ENCODE measurements at places on chromosomes 1 and 21.
A peak's percentile ranks its signal among the peaks of the same experiment; 100 is the strongest.

- no peak for DNase-seq
Measured at GRCh38 chr1:14403961-14404645, 194.4 kb upstream of the KAZN start.

- no peak for DNase-seq
Measured at GRCh38 chr1:190658907-190659306, 181.2 kb upstream of the BRINP3 start.

GRCh38 chr1:245650441-245650960, 495.7 kb downstream of the KIF26B start:
- no peak for DNase-seq

GRCh38 chr1:62210960-62211359, 16.3 kb downstream of the L1TD1 start:
- no peak for DNase-seq

DNA sequence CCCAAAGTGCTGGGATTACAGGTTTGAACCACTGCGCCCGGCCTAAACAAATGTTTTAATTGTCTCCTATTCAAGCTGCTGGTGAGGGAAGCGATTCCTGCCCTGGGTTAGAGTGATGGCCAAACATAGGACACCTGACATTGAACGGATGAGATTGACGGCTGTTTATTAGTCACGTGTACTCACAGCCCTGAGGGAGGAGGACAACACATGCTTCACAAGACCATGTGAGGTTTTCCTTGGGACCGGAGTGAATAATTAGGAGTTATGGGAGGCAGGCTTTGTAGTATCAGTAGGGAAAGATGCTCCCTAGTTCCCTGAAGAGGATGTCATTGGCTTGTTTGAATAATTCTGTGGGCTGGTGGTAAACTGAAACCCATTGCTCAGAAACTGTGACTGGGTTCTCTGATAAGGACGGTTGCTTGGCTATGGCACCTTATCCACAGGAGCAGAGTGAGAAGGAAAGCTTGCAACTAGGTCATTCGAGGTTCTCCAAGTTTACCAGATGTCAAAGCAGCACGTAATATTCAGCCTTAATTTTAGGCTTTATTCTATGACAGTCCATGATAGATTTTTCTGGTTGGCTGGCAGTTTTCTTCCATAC, 245.8 kb downstream of the PLA2G4A start:
- DNase-seq: no peak

DNA sequence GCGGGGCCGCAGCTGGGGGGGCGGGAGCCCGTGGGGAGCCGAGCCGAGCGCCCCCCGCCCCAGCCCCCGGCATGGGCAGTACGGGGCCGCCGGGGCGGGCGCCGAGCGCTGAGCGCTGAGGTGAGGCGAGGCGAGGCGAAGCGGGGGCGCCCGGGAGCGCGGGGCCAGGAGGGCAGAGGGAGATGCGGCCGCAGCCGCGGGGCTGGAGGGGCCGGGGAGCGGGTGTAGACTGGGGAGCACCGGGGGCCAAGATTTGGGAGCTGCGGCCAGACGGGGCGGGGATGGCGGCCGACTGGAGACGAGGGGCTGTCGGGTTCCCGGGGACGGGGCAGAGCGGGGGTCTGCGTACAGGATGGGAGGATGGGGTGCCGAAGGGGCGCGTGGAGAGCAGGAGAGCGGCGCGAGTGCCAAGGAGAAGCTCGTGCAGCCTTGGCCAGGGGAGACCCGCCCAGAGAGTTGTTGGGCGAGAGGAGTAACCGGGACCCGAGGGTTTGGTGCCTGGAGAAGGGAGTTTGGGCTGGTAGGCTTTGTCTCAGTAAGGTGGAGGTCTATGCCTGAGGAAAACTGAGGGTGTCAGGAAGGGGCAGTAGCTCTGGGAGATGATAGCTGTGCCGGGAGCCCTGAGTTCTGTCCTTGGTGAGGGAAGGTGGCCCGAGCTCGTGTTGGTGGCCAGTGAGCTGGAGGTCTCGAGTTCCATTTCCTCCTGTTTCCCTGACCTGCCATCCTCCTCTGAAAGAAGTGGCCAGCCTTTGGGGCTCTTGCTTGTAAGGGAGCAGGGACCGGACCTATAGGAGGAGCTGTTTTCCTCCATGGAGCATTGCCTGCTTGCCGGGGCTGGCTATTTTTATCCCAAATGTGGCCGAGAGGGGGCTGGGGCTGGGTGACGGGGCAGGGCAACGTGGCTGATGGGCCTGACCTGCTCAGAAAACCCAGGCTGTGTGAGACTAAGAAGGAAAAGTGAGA, 539 bp downstream of the ATP8B2 start:
- peak; percentile 77 for DNase-seq

DNA sequence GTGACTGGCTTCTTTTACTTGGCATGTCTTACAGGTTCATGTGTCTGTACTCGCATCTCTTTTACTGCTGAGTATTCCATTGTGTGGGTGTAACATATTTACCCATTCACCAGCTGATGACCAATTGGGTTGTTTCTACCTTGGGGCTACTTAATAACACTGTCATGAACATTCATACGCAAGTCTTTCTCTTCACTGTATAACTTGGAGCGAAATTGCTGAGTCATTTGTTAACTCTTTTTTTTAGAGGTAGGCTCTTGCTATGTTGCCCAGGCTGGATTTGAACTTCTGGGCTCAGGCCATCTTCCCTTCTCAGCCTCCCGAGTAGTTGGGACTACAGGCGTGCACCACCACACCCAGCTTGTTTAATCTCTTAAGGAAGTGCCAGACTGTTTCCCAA, 6.5 kb downstream of the PYCR2 start:
- no peak for DNase-seq

- DNase-seq: no peak
Measured at GRCh38 chr21:28893687-28894086, 99.0 kb downstream of the LTN1 start.

DNA sequence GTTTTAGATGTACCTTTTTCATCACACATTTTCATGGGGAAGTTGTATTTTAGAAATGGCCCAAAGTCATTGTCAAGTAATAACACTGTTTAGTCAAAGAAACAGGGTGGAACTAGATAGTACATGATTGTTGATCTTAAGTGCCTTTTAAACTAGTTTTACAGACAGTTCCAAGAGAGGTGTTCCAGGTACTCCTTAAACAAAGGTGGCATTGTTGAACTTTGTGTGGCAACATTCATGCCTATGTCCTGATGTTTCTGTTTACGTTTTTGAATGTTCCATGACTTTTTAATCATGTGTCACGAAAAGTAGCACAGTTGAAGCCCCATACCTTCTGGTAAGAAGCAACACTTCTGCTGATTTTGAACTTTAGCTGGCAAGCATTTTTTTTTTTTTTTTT, 9.1 kb upstream of the SH3D21 start:
- DNase-seq: no peak

DNA sequence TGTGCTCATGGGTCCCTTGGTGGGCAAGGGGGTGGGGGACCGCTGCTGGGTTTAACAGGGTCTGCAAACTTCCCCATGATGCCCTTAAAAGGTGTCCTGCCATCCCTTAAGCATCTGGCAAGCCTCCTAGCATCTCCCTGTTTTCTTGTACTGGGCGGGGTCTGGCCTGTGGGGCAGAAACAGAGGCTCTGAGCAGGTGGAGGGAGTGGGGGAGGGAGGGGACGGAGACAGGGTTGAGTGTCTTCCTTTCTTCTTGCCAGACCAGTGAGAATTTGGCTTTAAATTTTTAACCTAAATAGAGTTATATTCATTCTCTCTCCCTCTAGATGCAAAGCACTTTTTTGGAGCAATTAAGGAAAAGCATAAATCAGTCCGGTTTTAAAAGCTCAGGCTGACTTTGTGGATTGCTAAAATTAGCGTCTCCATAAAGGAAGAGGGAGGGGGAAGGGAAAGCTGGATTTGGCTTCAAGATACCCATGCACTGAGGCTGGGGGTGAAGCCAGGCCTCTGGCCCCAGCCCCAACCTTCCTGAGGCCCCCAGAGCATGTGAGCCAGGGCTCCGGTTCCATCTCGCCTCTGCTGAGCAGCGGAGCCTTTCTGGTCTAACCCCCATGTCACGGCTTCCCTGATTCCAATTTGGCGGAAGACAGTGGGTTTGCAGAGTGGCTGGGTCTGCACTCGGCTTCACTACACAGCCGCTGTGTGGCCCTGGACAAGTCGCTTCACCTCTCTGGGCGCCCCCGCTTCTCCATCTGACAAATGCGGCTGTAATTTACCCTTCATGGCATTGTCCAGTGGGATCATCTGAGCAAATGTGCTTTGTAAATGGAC, 25.3 kb downstream of the IGSF21 start:
- DNase-seq: no peak

GRCh38 chr1:3405491-3405890, 49.0 kb upstream of the ARHGEF16 start:
- no peak for DNase-seq

GRCh38 chr21:17786071-17786850, 32.9 kb downstream of the C21orf91 start:
- DNase-seq: no peak

DNA sequence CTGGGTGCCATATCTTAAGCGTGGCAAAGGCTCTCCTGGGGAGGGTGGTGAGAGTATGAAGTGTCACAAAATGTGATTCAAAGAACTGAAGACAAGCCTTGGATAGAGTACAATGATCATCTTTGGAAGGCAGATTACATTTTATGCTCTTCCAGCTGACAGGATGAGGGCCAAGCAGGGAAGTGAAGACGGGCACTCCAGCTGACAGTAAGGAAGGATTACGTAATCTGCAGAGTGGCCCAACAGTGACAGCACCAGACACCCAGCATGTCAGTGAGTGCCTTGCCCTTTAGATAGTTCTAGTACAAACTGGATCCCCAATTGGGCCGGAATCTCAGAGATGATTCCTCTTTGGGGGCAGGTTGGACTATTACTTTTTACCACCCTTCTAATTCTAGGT, 52.7 kb downstream of the UBE2T start:
- DNase-seq: no peak

DNA sequence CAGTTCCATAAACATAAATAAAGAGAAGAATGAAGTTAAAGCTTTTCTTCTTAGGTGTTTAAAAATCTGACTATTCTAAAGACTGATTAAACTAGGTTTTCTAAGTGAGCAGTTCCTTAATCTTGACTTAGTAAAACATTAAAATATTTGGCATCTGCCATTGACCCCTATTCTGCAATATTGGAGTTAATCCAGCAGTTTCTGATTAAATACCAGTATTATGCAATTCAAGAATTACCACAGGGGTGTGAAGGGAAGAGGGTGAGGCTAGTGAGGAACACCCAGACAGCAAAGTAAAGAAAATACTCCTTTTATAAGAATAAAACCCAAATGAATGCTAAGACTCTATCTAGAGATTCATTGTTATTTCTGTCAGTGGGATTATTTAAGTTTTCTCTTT, 40.9 kb downstream of the CLIC4 start:
- peak; percentile 68 for DNase-seq

- DNase-seq: peak; percentile 86
Measured at GRCh38 chr1:78145105-78145580, 99.4 kb downstream of the GIPC2 start.

GRCh38 chr1:200739702-200740570, 1.2 kb downstream of the CAMSAP2 start:
- DNase-seq: peak; percentile 35

DNA sequence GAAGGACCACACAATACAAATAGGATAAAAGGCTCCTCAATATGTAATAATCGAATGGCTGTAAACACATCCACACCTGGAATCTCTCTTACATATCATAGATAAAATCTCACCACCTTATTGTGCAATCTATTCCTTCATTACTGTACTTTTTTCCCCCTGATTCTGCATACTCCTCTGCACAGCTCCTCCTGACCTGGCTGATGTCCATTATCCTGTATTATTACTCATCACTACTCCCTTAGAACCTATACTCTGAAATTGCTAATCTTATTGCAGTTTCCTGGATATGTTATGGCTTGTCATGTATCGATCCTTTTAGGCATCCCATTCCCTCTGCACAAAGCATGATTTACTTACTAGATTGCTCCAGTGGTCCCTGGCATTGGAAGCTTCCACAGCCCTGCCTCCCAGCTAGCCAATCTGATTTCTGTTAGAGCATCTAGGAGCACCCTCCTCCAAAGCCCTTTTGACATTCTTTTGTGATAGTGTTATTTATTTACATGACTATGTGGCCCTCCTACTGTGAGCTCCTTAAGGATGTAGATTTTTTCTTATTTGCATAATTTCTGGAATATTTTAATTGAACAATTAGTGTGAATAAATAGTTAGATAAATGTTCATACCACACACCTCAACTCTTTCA, 24.2 kb upstream of the PHGDH start:
- no peak for DNase-seq

DNA sequence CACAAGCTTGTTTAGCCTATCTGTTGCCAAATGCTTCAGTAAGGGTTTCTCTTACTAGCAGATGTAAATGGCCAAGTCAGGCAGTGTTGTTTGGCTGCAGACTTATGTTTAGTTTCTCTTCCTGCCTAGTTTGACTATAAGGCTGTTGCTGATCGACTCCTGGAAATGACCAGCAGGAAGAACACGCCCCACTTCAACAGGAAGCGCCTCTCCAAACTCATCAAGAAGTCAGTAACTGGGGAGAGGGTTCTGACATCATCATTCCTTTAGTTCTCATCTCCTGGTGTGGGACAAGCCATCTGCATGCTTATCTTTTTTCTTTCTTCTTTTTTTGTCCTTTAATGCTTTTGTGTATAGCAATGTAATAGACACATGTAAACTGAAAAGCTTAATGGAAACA, 25.1 kb downstream of the RRP1B start:
- DNase-seq: no peak

DNA sequence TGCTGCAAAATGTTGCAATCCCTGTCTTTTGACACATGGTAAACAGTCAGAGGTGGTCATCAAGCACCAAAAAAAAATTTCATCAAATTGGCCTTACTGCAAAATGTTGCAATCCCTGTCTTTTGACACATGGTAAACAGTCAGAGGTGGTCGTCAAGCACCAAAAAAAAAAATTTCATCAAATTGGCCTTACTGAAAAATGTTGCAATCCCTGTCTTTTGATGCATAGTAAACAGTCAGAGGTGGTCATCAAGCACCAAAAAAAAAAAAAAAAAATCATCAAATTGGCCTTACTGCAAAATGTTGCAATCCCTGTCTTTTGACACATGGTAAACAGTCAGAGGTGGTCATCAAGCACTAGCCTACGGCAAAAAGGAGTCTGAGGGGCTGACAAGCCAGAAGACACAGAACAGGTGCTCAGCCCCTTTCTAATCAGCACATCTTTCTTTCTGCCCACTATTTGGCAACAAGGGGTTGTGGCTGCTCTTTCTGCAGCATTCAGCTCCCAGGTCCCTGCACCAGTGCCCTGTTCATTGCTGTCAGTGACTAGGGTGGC, 223.8 kb downstream of the KCNH1 start:
- DNase-seq: no peak

GRCh38 chr1:106458866-106459265, 597.6 kb upstream of the PRMT6 start:
- no peak for DNase-seq

DNA sequence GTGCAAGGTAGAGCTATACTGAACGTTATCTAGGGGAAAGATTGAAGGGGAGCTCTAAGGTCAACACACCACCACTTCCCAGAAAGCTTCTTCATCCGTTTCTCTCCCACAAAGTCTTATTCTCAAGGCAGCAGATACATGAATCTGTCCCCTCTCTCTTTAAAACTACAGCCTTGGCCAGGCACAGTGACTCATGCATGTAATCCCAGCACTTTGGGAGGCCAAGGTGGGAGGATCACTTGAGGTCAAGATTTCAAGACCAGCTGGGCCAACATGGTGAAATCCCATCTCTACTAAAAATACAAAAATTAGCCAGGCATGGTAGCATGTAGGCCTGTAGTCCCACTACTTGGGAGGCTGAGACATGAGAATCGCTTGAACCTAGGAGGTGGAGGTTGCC, 8.1 kb downstream of the CYP4X1 start:
- DNase-seq: no peak
